WTC11 (cell line): ENCODE measurements at places on chromosomes 3 and 15. TPM values are rescaled to one million over a fixed set of nuclear protein-coding genes. Genes with fewer than 3 reads are reported as not detected.

DNA sequence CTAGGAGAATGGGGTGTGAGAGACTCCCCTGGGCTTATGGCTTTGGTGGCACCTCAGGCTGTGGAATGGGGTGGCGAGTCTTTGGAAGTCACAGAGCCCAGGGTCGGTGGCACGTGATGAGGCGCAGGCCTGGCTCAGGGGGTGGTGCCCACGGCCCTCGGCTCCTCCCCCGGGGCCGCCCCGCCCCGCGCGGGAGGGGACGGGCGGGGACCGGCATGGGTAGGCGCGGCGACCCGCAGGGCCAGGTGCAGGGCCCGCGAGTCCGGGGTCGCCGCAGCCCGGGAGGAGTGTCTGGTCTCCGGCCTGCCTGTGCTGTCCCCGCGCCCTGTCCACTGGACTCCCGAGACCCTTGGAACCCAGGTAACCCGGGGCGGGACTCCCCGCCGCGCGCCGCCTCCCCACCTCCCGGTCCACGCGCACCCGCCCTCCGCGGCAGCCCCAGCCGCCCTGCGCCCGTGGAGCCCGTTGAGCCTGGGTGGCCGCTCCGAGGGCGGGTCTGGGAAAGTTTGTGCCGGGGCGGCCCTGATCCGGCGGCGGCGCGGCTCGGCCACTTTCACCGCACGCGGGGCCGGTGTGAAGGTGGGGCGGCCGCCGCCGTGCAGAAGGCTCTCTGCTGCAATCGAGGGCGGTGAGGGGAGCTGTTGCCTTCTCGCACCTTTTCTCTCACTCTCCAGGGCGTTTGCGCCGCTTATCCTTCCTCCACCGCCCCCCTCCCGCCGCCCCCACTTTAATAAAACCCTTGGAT is at the start of gene PAQR5:
Gene PAQR5, plus strand, starts transcription at position 216 of the 745 bp plus-strand sequence. CDS start 61,169 bp downstream, outside the sequence.
- peak; percentile 43 for DNase-seq

- no peak for DNase-seq
Measured at GRCh38 chr15:29522373-29523276, 253.0 kb upstream of the NSMCE3 start.

GRCh38 chr3:40968666-40969065 is 230.6 kb upstream of the CTNNB1 start:
- no peak for DNase-seq

DNA sequence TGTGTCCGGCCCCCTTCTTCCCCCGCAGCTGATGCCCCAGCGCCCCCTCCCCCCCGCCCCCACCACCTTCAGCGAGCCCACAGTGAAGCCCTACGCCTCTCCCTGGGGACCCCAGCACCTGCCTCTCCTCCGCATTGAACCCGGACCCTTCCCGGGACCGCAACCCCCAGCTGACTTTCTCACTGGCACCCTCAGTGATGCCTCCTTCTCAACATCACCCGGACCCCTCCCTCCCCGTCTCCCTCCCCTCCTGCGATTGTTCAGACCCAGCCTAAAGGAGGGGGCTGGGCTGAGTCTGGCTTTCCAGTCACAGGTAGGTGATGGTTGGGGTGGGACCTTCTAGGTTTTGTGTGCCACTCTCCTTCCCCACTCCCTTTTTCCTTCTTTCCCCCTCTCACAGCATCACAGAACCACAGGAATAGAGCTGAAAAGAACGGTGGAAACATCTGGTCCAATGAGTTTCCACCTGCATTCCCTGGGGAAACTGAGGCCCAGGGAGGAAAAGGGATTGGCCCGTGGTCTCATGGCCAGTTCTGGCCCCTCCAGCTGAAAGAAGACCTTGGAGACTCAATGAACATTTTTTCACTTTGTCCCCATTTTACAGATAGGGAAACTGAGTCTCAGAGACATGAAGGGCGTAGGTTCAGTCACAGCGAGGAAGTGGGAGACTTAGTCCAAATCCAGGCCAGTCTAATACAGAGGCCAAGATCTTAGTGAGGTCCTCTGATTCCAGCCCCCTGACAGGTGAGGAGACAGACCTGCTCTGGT is 828 bp downstream of the CAND2 start:
- peak; percentile 30 for DNase-seq

DNA sequence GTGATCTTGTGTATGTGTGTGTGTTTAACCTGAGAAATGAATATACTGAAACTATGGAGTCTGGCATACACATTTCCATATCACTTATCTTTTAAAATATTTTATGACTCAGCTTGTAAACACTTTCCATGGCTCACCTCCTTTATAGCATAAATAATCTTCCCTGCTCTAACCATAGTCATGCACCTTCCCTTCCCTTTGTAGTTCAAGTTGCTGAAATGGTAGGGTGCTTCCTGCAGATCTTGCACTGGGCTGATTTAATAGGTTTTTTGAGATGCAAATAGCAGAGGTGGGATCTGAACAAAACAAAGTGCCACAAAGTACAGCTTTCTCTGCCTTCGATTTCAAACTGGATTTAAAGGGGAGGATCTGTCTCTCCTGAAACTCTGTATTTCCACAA is 712.7 kb upstream of the LMCD1 start:
- no peak for DNase-seq

GRCh38 chr15:71951134-71951533 is 140.8 kb downstream of the NR2E3 start:
- no peak for DNase-seq

GRCh38 chr15:69793781-69794451 is 303.8 kb downstream of the TLE3 start:
- no peak for DNase-seq

GRCh38 chr3:30302027-30302426 is 304.4 kb upstream of the TGFBR2 start:
- no peak for DNase-seq

TRANK1 gene
- total RNA-seq = 10.5 to 12.2 TPM (median 11.4 TPM) in 3 replicates

DNA sequence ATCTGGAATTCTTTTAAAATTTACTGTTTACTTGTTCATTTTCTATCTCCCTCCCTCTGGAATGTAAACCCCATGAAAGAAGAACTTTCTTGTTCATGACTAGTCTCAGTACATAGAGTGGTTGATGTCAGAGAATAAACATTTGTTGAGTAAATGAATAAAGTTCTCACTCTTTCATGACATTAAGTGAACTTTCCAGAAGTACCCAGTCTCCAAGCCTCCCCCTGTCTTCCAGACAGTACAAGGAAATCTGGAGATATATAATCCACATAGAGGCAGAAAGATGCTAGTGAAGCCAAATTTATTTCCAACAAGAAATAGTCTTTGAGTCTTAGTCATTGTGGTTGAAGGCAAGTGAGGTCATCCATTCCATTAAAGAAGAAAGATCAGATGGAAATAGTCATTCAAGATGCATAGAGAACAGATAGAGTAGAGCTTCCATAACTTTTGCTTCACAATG is 71.5 kb upstream of the GALNT15 start:
- no peak for DNase-seq
